ENCODE measurements at places on chromosomes 6 and 20. TPM values are rescaled to one million over a fixed set of nuclear protein-coding genes. Genes with fewer than 3 reads are reported as not detected.

ATP9A gene
- 104 TPM for total RNA-seq

DEFB123 gene
- not detected for total RNA-seq

CCN6 gene
- total RNA-seq: not detected

PDE10A gene
- 3.4 TPM for total RNA-seq

SPATS1 gene
- total RNA-seq: not detected

GRCh38 chr20:4088766-4089165 is 73.4 kb upstream of the RNF24 start:
- DNase-seq: no peak

GRCh38 chr20:53926428-53927028 is 143.9 kb downstream of the BCAS1 start:
- DNase-seq: no peak

DNA sequence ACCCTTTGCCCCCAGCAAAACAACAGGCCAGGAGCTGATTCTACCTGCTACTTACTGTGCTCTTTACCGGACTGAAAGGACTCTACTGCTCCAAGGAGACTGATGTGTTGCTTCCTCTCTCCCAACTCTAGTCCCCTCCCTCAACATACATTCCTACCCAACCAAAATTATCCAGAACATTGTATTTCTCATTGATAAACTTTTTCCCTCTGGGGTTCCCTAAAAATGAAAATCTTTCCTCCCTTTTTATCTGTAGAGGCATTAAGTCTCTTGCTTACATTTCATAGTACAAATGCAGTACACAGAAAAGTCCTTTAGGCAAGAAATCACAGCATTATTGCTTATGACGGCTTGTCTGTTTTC is 940 bp upstream of the HS3ST5 start:
- DNase-seq: no peak

GRCh38 chr6:46651006-46651405 is 1.6 kb downstream of the CYP39A1 start:
- no peak for DNase-seq

GRCh38 chr6:44560458-44561059 is 173.1 kb downstream of the CDC5L start:
- no peak for DNase-seq

All from Caco-2 (cell line).